EH (cell line): ENCODE measurements at places on chromosomes 6 and 20.
A peak's percentile ranks its signal among the peaks of the same experiment; 100 is the strongest.

DNA sequence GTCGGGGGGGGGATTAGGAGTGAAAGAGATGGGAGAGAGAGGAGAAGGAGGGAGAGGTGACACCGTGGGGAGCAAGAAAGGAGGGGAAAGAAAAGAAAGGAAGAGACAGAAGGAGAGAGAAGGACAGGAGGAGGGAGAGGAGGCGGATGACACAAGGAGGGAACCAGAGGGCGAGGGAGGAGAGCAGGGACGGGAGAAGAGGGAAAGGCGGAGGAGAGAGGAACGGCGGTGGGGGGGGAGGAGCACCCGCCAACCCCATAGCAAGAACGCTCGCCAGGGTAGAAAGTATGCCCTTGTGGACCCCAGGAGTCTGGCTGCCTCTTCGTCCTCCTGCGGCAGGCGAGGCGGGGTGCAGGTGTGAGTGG is 4.5 kb upstream of the INSM1 start:
- DNase-seq: no peak

DNA sequence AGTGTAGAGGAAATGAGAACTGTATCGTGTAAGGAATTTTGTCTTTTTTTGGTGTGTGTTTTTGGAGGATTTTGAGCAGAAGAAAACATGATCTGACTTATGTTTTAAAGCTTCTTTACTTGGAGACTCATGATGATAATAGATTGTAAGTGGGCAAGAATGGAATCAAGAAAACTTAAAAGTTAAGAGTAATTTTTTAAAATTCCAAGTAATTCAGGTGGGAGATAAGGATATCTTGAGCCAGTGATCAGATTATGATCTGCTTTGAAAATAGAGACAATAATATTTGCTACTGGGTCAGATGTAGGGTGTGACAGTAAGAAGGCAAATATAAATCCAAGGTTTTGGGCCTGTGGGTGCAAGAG is 734 bp downstream of the ZSCAN26 start:
- no peak for DNase-seq

DNA sequence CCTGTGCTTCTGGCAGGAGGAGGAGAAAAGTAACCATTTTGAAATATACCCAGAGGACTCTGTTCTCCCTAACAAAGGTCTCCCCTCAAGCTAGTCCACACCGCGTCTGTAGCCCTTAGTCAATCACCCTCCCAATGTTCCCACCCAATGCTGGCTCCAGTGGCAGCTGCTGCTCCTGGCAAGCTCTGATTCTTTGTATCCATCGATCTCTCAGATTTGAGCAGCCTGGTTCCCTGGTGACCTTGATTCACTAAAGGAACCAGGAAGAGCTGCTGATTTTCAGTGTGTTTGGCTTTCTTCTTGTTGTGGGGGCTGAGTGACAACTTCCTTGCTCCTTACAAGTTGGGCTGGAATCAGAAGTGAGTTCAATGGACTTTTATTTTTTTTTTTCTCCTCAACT is 68.5 kb downstream of the FOXC1 start:
- DNase-seq: peak; percentile 26

DNA sequence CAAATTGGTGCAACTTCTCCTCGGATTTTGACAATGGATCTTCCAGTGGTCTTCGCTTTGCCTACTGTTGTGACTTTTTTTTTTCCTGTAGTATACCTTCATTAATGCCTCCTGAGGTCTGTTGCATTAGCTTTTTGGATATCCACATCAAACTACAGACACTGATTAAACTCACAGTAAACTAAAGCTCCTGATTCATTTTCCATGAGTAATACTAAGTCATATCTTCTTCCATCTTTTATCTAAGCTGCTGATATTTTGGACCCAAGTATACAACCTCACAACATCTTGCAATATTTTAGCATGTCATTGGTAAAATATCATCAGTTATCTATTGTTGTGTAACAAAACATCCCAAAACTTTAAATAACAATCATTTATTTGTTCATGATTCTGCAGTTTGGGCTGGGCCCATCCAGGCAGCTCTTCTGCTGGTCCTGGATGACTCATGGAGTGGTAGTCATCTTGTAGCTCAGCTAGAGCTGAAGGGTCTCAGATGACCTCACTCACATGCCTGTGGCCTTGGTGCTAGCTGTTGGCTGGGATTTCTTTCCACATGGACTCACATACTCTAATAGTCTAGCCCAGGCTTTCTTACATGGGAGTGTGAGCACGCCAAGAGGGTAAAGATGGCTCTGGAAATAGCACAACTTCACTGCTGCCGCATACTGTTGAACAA is 78.3 kb upstream of the SRSF6 start:
- DNase-seq: peak; percentile 96

DNA sequence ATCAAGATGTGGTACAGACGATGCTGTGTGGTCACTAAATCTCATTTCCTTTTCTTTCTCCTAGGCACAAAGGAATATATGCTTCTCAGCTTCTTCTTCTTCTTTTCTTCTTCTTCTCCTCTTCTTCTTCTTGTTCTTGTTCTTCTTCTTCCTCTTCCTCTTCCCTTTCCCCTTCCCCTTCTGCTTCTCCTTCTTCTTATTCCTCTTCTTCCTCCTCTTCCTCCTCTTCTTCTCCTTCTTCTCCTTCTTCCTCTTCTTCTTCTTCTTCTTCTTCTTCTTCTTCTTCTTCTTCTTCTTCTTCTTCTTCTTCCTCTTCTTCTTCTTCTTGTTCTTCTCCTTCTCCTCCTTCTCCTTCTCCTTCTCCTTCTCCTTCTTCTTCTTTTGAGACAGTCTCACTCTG is 190.4 kb upstream of the DTNBP1 start:
- DNase-seq: no peak

DNA sequence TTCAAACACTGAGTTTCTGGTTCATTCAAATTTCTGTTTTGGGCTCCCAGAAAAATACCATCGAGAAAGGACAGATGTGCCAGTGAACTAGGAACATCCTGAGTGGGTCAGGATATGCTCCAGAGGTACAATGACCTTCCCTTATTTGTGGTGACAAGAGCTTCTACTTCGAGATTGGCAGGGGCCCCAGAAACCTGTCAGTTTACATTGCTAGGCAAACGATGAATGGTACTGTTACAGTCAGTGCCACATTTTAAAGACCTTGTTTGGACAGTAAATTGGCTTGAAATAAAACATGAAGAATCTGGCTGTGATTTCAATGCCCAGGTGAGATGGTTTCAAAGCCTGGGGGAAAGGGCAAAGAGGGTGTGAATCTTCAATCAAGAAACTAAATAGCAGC is 454.5 kb upstream of the ID4 start:
- no peak for DNase-seq

DNA sequence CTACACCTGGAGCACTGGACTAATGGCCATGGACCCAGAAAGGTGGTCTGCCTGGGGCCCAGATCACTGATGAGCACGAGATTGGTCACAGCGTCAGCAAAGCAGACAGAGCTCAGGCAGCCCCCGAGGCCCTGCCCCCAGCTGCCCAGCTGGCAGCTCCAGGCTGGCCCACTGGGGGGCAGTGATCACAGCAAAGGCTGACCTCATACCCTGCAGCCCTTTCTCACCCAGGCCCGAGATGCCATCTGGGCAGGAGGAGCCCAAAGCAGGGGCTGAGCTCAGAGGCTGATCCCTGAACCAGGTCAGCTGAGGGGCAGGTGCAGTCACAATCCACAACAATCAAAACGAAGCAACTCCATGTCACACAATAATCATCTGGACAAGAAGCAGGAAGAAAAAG is 4.1 kb downstream of the MAP1LC3A start:
- peak; percentile 41 for DNase-seq

DNA sequence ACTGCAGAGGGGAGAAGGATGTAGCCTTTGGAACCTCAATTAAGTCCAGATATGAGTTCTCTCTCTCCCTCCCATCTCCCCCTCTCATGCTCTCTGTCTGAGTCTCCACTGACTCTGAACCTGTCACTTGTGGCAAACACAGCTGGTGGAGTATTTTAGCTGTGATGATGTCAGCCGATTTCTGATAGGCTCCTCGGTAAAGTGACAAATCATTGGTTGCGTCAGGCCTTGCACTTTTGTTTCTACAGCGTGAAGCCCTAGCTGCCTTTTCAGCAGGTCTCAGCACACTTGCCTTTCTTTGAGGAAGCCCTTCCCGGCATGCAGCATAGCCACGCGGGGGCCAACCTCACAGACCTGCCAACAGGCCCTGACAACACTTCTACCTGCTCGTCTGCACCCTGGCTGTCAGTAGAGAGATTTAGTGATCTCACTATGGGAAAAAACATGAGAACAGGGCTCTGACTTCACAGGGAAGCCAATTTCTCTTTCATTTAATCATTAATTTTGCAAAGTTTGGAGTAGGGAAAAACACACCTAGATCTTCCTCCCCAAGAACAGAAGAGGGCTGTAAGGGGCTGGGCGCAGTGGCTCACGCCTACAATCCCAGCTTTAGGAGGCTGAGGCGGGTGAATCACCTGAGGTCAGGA is 84.4 kb downstream of the GMPR start:
- peak; percentile 88 for DNase-seq

DNA sequence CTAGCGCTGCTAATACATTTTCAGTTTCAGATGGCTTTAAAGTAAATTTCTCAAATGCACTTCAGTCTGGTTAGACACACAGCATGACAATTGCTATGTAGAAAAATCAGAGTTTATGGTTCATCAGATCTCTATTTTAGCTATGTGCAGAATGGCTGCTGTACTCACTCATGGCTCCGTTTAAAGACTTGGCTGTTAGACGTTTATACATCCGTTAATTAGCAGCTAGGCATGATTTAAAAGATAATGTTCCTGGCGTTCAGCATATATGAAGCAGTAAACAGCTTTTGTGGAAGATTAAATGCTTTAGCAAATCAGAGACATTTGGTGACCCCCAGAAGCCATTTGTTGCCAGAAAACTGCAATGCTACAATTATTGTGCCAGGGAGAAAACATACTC is 350.0 kb upstream of the MANEA start:
- DNase-seq: no peak

- no peak for DNase-seq
These were observed 3.2 kb downstream of the RIMS4 start for GRCh38 chr20:44807051-44807683.

DNA sequence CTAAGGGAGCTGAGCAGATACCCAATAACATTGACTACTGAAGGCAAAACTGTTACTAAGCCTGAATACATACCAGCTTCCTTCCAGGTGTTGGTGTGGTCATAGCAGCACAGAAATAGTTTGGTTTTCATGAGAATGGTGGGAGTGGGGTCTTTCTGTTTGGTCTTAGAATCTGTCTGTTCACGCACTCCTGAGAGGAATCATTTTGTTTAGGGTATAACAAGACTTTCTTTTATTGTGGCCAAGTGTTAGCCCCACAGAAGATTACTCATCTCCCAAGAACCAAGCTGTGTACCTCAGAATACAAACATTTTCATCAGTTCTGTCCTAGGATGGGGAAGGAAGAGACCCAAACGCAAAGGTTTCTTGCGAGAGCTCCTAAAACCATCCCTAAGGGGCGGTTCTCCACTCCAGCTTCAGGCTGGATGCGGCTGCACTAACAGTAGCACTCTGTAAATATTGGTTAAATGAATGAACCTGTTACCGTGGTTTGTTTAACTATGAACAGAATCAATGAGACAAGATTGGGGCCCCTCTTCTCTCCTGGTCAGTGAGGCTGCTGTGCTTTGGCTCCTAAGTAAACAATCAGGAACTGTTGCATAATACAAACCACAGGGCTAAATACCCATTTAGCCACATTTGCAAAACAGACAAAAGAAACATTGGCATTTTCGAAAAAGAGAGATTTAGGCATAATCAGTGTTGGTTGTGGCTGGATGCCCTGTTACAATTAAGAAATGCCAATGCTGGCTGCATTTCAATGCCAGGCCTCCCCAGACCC is 44.9 kb downstream of the SNAP25 start:
- no peak for DNase-seq

GRCh38 chr6:84638286-84638685 is 126.1 kb downstream of the TBX18 start:
- no peak for DNase-seq

GRCh38 chr20:22248051-22248667 is 336.2 kb downstream of the FOXA2 start:
- DNase-seq: no peak

GRCh38 chr6:10416863-10417641 is 2.2 kb upstream of the TFAP2A start:
- DNase-seq: no peak

DNA sequence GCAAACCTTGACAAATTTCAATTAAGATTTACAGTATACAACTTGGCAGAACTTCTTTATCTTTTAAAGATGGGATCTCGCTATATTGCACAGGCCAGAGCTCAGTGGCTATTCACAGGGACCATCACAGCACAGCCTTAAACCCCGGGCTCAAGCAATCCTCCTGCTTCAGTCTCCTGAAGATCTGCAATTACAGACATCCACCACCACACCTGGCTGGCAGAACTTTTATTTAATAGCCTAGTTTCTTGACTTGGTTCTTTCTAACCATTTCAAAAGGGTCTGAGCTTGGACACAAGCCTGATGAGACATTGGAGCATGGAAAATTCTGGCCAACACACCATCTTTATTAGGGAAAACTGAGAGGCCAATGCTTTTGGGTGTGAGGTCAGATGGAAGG is 151.6 kb upstream of the KCNG1 start:
- no peak for DNase-seq

GRCh38 chr20:44026647-44027342 is 112.1 kb downstream of the TOX2 start:
- DNase-seq: peak; percentile 33

- no peak for DNase-seq
These were observed 79.9 kb downstream of the L3MBTL3 start for GRCh38 chr6:130098317-130098716.

- DNase-seq: no peak
These were observed 32.7 kb upstream of the IRF4 start for GRCh38 chr6:358847-359246.

- peak; percentile 25 for DNase-seq
These were observed 81.3 kb downstream of the C6orf52 start for GRCh38 chr6:10613077-10613476.

- no peak for DNase-seq
These were observed 32.8 kb upstream of the NTSR1 start for GRCh38 chr20:62675877-62676260.

DNA sequence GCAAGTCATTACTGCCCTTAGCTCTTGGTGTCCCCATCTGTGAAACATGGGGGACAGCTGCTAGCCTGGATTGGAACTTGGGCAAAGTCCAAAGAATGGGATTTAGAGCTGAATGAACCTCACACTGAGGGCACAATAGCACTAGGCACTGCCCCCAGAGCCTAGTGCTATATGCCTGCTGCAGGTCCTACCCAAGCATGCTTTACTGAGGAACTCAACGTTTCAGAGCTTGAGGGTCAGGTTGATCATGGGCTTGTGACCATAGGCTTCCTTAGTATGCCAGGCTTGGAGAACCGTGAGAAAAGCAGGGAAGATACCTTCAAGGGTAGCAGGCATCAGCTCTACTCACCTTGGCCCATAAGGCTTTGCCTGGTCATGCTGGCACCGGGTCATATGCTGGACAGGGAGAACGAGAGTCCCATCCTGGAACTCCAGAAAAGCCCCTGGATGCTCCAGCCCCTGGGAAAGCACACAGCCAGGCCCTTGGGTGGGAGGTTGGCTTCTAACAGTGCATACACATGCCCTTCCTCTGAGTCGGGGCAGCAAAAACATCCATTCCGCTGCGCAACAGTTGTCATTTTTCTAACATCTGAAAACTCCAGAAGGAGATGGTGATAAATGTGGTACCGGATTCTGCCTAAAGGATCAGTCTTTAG is 29.7 kb downstream of the EIF2S2 start:
- no peak for DNase-seq
